ENCODE measurements at places on chromosomes 12 and 14.
A peak's percentile ranks its signal among the peaks of the same experiment; 100 is the strongest.

DNA sequence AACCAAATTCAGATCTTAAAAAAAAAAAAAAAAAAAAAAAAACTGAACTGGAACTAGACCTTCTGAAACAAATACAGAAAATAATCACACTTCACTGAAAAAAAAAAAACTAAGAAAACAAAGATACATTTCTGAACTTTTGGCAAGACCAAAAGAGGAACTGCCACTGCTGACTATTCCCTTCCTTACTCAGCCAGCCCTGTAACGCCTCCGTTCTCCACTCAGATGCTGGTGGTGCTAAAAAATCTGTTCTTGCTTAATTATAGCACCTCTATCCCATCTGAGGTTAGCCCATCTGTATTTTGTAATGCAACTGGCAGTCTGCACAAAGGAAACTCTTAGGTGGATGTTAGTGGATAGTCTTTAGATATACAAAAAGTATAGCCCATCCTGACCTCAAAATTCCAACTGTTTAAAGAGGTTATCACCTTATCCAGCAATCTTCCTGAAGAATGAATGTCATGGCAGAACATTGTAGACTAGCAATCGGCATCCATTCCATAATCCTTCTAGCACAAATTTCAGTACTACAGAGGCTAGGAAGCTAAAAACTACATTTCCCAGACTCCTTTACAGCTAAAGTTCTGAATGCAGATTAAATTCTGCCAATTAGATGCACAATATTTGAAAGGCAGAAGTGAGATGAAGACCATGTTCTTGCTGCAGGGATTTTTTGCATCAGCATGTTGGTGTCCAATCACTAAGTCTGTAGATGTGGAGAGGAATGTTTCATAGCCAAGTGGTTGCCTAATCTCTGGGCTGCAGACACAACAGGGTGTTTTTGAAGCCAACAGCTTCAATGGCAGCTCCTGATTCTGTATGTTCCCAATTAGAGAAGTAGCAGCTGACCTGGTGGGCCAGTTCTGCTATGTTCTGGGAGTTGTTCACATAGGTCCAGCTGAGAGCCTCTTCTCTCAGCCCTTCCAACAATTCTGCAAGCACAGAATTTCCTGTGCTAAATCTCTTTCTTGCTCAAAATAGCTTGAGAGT, 5.7 kb downstream of the MAP3K9 start:
- no peak for DNase-seq

- DNase-seq, result no peak
Measured at GRCh38 chr12:122058549-122059149, 19.9 kb upstream of the MLXIP start.

DNA sequence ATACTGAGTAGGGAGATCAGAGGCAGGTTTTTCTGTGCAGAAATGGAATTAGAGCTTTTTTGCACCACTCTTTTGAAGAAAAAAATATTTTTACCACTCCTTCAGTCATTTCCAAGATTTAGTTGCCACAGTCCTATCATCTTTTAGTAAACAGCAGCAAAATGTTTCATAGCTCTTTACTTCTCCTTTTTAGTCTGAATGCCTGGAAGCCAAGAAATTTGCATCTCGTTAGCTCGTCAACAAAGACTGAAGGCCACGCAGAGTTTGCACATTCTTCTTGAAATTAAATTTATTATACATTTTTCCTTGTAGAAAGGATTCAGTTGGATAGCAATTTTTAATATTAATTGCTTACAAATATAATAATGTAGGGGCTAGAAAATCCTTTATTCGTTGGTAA, 544.5 kb upstream of the ATP2B1 start:
- no peak for DNase-seq

DNA sequence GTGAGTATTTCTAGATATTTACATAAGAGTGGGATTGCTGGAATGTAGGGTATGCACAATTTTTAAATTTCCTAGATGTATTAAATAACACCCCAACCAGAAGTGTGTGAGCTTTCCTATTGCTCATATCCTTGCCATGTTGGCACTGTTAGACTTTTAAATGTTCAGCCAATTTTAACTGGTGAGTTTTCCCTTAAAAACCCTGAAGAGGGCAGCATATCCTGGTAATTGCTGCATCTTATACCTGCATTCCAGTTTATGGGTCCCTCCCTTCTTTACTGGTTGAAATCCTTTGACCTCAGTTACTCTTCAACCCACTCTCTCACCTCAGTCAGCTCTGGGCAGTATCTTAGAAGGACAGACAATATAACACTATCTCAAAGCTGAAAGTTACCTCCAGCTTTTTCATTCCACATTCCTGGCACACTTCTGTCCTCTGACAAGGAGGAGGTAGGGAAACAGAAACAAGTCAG, 270.6 kb downstream of the PAWR start:
- no peak for DNase-seq

- no peak for DNase-seq
Measured at GRCh38 chr12:121087467-121088194, 45.0 kb upstream of the P2RX7 start.

GRCh38 chr14:94659901-94660300, 47.7 kb downstream of the SERPINA3 start:
- no peak for DNase-seq

DNA sequence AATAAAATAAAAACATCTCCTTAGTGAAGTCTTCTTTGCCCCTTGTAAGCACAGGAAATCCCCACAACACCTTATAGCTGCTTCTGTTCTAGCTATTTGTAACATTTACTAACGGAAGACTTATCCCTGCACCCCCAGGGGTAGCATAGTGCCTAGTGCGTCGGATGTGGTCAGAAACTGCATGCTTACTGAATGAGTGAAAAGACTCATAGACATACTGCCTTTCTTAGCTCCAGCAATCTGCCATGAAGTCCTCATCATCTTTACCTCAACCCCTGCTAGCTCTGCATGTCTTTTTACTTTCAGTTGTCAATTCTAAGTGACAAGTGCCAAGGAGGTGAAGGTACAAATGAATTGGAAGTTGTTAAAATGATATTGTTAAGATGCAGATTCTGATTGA, 12.9 kb downstream of the RIOX1 start:
- DNase-seq, result no peak

DNA sequence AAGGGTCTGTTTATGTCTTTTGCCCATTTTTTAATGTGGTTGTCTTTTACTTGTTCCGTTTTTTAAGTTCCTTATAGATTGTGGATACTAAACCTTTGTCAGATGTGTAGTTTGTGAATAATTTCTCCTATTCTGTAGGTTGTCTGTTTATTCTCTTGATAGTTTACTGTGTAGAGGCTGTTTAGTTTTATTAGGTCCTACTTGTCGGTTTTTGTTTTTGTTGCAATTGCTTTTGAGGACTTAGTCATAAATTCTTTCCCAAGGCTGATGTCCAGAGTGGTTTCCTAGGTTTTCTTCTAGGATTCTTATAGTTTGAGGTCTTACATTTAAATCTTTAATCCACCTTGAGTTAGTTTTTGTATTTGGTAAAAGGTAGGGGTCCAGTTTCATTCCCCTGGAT, 33.9 kb downstream of the SLC39A9 start:
- no peak for DNase-seq

- no peak for DNase-seq
Measured at GRCh38 chr12:132307976-132308852, 21.2 kb downstream of the GALNT9 start.

- no peak for DNase-seq
Measured at GRCh38 chr12:112555621-112556233, 137.0 kb downstream of the PTPN11 start.

GRCh38 chr14:95069018-95069417, 88.3 kb downstream of the DICER1 start:
- no peak for DNase-seq

DNA sequence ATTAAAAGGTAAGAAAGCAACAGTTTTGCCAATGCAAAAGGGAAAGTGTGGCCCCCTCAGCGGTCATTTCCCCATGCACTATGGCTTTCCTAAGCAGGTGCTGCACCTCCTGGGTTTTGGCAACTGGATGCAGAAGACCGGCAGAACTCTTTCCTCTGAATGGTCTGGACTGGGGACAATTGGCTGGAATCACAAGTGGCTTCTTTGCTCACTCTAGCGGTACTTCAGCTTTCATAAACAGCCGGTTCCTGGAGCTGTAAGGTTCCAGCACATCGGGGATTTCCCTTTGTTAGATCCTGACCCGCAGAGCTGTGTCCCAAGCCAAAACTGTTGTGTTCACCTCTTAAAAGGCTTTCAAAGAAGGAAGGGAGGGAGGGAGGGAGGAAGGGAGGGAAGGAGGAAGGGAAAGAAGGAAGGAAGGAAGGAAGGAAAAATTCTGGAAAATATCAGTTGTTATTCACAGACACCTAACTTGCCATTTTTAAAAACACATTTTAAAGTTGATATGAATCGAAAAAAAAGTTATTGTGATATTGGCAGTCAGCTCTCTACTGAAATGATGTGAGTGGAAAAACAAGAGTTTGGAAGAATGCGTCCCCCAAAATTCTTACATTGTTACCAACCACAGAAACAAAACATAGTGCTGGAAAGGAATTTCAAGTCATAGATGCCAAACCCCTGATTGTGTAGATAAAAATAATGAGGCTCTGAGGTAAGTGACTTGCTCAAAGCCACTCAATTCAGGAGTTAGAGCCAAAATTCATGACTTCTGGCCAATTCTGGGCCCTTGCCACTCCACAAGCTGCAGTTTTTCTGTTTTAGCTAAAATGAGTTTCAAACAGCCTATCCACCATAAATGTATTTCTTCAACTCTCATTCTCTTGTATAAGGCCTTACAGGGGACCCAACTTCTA, 220.6 kb upstream of the HMGA2 start:
- DNase-seq, result no peak

DNA sequence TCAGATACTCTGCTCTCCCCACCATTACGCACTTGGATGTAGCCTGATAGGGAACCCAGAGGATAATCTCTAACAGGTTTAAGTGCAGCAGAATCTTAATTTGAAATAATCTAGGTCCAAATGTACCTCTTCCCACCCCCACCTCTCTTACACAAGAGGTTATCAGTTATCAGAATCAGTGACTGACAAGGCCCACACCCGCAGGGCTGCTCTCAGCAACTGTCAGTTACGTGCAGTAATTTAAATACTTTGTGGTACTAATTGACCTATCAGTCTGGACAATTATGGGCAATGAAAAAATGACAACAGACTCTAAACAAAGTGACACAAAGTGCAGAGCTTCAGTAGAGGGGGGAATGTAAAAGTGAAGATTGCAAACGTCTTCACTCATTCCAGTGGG, 74.0 kb downstream of the CLIP1 start:
- DNase-seq, result no peak

- DNase-seq, result no peak
Measured at GRCh38 chr12:38956337-38956736, 50.9 kb upstream of the CPNE8 start.

GRCh38 chr12:69467366-69467765, 2.8 kb upstream of the FRS2 start:
- DNase-seq, result no peak

DNA sequence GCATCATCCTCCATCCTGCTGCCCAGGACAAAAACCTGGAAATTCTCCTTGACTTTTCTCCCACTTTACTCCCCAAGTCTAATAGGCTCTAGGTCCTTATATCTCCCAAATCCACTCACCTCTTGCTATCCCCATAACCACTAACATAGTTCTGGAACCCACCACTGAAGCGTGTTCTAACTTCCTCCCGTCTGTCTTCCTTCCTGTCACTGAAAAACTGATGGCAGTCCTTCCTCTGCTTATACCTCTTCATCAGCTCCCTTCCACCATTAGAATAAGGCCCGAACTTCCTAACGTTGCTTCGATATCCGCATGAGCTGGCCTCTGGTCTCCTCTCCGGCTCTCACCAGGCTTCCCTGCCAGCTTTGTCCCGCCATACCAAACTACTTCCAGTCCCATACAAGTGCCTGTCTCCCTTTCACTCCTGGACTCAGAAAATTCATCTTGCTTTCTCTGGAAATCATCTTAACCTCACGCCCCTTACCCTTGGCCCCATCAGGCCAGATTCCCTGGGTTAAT, 63.0 kb upstream of the BCL2L14 start:
- DNase-seq, result no peak

- DNase-seq, result no peak
Measured at GRCh38 chr12:22018860-22019259, 27.2 kb upstream of the CMAS start.

- no peak for DNase-seq
Measured at GRCh38 chr14:31717294-31718085, 156.3 kb downstream of the NUBPL start.

GRCh38 chr12:6542209-6543009, 8.1 kb downstream of the GAPDH start:
- no peak for DNase-seq

- DNase-seq, result no peak
Measured at GRCh38 chr12:5345534-5345933, 86.4 kb upstream of the NTF3 start.

DNA sequence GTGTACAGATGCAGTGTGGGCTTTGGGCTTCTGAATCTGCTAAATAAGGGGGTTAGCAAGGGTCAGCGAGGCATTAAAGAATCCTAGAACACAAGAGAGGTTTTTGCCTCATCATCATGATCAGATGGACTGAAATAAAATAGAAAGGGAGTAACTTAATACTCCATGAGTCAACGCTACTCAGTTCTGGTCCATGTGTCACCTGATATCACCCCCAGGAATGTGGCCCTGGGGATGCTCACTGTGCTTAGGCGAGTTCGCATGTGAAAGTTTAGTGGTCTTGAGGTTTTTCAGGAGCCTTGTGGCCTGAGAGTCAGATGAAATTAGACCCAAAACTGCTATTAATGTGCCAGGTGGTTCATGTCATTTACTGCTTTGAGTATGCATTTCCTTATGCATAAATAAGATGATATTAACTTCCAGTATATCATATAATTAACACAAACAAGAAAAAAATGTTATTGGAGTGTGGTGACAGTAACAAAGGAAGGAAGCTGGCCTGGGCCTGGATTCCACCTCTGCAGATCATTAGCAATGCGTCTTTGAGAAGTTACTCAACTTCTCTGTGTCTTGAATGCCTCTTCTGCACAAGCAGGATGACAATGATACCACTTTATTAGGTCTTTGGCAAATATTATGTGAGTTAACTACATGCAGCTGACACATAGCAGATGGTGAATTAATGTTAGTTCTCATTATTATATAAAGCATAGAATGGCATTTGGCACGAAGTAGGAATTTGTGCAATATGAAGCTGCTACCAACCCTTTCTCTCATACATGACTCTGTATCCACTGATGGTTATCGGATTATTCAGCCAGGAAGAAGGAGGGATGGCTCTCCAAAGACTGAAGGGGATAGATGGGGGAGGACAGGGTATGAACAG, 1272.6 kb downstream of the AACS start:
- DNase-seq, result no peak

GRCh38 chr14:96274543-96274942, 18.5 kb downstream of the BDKRB1 start:
- DNase-seq, result no peak

- DNase-seq, result no peak
Measured at GRCh38 chr14:84584511-84584910, 945.4 kb upstream of the FLRT2 start.

- DNase-seq, result peak; percentile 72
Measured at GRCh38 chr12:128969480-128970055, 116.3 kb downstream of the GLT1D1 start.

GRCh38 chr12:13534242-13534641, 337.7 kb downstream of the EMP1 start:
- no peak for DNase-seq
